Activated CD4-positive, alpha-beta T cell treated with anti-CD3 and anti-CD28 coated beads for 1 hour (primary cell): ENCODE measurements at places on chromosomes 6 and 20.

DNA sequence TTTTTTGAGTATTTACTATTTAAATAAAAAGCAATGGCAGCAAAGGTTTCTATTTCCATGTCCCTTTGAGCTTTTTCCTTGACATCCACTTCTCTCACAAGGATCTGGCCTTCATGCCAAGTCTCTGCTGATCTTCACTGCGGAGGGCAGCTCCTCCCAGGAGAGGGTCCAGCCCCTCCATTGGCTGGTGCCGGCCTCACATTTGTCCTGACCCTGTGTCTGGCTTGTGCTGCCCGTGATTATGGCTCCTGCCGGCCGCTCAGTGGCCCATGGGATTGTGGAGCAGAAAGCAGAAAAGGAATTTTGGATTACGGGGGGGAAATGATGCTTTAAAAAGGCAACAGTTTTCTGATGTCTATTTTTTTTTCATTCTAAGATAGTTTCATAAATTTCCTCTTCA is 31.2 kb upstream of the PDE7B start:
- no peak for DNase-seq

DNA sequence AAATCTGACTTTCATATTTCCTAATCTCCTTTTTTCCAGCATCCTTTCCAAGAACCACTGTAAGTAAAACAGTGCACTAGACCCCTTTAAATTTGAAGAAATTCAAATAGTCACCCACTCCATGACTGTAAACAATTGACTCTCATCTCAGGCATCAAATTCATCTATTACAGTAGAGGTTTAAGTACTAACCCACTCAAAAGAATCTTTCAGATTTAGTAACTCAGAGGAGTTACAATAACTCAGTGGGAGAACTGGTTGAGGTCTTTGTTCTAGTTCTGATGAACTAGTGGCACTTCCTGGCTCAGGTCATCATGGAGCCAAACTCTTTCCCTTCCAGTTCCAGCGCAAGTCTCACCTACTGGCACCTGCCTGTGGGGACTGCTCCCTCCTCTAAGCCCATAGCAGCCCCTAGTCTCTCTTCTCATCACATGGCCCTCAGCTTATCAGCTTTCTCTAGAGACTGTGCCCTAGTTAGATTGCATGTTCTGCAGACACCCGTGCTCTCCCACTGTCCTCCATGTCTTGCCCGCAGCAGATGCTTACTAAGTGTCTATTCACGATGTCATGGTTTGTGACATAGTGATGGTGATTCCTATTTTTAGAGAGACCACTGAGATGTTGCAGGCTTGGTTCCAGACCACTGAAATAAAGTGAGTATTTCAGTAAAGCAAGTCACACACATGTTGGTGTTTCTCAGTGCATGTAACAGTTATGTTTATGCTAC is 196.2 kb downstream of the TBC1D7 start:
- DNase-seq = no peak

DNA sequence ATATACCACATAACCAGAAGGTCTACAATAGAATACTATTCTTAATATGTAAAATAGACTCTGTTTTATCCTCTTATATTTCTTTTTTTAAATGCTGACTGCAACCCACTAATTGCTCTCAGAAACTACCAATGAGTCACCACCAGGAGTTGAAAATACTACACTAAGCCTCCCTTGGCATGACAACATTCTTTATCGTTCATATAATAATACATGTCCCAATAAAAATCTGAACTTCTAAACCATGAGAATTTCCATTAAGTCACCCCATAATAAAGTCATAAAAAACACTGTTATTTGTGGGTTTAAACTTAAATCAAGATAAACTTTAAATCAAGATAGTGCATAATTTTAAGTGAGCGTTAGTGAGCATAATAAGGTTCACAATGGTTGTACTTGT is 4.2 kb downstream of the HACE1 start:
- DNase-seq = no peak

DNA sequence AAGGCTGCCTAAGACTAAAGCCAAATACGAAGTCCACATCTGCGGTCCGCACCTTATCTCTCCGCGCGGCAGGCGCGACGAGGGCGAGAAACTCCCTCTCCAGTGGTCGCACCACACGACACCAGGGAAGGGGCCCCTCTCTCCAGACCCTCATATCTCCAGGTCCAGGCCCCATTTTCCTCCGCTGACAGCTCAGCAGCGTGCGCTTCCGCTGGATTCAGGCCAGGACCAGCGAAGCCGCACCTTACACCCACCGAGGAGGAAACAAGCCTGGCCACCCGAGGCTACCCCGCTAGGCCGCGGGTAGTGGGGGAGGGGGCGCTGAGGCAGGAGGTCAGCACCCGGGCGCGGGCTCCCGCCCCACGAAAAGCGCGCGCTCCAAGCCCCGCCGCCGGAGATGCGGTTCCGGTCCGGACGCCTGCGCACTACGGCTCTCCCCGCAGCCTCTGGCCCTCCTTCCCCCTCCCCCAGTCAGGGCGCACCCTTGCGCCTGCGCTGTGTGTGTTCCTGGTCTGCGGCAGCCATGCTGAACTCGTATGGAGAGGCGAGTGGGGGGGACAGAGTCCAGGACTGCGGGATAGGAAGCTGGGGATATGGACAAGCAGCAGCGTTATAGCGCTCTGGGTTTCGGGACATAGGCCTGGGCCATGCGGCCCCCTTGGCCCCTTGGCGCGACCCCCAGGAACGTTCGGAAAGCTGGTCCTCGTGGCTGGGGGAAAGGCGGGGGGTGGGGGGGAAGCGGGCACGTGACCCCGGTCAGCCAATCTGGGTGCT is at the start of gene BRD2:
Gene BRD2, plus strand, starts transcription at position 502 of the 774 bp plus-strand sequence. CDS start 4,305 bp downstream, outside the sequence.
- DNase-seq = peak; percentile 94

GRCh38 chr6:118134736-118135135 is 227.7 kb downstream of the SLC35F1 start:
- DNase-seq = no peak

DNA sequence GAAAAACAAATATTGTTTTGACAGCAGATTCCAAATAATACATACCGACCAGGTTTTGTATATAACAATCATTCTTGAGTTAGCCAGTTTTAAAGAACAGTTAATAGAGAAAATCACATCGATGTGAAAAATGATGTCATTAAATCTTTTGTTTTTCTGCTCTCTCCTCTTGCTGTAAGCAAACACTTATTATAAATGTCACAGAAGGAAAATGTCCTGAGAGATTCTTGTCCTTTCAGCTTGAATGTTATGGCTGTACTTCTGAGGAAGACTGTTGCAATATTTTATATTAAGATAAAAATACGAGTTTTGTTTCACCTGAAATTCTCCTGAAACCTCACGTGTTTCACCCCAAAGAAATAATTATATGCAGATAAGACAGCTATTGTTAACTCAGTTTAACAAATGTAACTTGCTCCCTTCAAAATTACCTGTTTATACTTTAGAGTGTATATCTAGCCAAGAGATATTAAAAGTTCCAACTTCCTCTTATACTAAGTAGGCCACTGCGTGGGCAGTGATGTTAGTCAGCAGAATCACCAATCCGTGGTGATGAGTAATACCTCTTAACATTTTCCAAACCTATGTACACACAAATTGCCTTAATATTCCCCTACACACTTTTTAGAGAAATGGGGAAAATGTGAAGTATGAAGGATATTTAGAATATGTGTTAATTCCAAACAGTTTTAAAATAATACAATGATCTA is 1111.4 kb upstream of the CITED2 start:
- DNase-seq = no peak

DNA sequence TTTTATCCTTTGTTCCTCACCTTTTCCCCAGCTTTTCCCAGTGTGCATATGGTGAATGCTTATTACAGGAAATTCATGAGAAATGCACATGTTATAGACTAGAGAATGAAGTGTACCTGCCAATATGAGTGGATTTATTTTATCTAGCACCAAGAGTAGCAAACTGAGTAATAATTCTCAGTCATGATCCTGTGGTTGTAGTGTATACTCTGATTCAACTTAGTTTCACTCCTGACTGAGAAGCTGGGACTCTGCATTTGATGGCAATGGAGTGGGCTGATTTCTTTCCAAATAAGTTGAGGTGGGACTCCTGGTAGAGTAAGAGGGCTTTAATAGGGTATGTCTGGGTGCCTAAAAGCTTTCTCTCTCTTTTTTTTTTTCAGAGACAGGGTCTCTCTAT is 4.0 kb downstream of the ABT1 start:
- no peak for DNase-seq

DNA sequence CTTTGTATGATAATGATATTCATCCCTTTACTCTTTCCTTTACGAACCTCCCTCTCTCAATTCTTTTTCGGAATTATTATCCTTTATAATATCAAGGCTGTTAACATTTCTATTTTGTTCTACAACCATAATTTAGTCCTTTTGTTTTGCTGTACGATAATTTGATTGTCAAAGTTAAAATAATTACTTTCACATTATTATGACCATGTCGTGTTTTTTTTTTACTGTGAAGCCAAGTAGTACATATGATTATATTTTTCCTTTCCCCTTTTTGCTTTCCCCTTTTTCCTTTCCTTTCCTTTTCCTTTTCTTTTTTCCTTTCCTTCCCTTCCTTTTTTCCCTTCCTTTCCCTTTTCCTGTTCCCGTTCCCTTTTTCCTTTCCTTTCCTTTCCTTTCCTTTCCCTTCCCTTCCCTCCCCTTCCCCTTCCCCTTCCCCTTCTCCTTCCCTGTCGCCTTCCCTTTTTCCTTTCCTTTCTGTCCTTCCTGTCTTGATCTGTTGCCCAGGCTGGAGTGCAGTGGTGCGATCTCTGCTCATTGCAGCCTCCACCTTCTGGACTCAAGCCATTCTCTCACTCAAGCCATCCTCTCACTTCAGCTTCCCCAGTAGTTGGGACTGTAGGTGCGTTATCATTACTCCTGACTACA is 19.5 kb downstream of the CD2AP start:
- no peak for DNase-seq

DNA sequence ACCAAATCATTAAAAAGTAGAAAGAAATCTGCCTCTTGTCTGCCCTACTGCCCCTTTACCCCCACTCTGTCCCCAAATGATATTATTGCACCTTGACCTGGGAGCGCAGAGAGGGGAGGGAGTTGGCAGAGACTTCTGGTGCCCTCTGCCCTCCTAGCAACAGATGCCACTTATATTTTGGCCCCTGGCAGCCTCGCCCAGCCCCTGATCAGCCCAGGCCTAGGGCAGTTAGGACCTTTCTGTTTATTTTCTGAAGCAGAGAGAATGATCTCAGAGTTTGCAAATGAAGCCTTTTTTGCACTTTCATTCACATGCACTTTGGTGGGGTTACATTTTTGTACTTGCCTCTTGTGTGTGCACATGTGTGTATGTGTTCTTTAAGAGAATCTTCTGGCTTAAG is 8.4 kb upstream of the SGK2 start:
- no peak for DNase-seq

- no peak for DNase-seq
These were observed 231.0 kb downstream of the SOD2 start for GRCh38 chr6:159461998-159462397.

DNA sequence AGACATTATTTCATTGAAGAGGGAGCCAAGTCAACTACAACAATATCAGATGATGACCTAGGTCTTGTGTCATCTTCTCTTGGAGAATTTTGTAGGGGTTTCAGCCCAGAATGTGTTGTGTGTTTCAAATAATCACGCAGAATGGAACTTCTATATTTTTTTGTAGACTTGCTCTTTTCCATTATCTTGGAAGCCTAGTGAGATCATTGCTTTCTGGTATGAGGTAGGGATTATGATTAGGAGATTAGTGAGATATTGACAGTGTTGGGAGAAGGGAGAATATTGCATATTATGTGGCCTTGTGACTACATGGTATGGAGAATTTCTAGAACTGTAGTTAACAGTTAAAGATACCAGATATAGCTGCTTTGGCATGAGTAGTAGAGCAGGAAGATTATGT is 423.6 kb upstream of the PLCB4 start:
- DNase-seq = no peak

- DNase-seq = no peak
These were observed 1.6 kb upstream of the SOBP start for GRCh38 chr6:107488174-107488874.

- DNase-seq = peak; percentile 31
These were observed 18.7 kb downstream of the UQCC2 start for GRCh38 chr6:33692760-33693158.

- no peak for DNase-seq
These were observed 119.9 kb downstream of the TTLL2 start for GRCh38 chr6:167444602-167445346.

DNA sequence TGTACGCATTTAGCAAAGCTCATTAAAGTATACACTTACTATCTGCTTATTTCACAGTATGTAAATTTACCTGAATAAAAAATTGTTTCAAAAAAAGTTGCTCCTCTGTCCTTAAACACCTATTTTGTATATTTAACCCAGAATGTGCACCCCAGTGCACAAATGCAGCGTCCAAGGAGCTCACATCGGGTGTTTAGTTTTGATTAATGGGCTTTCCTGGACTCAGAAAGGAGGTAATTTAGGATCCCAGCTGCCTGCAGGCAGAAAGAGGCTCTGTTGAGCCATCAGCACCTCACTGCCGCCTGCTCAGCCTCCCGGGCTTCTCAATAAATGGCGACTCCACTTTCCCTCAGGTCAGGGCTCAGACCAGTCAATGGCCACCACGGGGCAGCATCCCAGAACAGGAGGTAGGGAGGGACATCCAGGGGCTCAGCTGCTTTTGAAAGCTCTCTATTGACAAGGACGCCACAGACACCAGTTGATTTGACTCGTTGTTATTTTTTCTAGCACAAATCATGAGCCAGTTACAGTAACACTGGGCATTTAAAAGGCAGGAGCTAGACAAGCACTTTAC is 70.2 kb upstream of the TBC1D7 start:
- DNase-seq = no peak

GRCh38 chr6:118387921-118388701 is 160.0 kb upstream of the PLN start:
- DNase-seq = no peak

DNA sequence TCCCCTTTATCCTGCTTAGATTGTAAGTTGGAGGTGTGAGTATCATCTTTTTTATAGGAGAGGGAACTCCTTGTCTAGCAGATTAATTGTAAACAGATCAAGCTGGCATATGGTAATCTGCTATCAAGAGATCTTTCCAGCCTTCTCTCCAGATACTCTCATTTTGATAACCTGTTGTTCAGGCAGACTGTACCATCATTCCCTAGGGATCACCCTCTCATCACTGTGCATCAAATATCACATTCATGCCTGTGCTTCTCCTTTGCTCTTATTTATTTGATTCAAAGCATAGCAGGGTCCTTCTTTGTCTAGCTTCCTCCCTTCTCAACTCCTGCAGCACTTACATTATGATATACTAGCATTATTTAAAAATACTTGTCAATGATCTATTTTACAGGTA is 73.8 kb downstream of the LRRC1 start:
- no peak for DNase-seq

DNA sequence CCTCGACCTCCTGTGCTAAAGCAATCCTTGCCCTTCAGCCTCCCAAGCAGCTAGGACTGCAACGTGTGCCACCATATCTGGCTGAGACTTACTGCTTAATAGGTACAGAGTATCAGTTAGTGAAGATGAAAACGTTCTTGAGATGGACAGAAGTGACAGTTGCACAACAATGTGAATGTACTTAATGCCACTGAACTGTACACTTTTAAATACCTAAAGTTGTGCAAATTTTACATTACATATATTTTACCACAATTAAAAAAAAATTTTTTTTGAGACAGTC is 25.9 kb downstream of the NUDT3 start:
- no peak for DNase-seq

- no peak for DNase-seq
These were observed 4.0 kb downstream of the CITED2 start for GRCh38 chr6:139370283-139370998.

- DNase-seq = no peak
These were observed 216.8 kb upstream of the SGK1 start for GRCh38 chr6:134534708-134535149.
